Muscle of back (tissue), 13 donors: ENCODE measurements at places on chromosomes 7 and 10.

- DNase-seq, result no peak
Measured at GRCh38 chr7:103597606-103598005, 151.6 kb upstream of the SLC26A5 start.

DNA sequence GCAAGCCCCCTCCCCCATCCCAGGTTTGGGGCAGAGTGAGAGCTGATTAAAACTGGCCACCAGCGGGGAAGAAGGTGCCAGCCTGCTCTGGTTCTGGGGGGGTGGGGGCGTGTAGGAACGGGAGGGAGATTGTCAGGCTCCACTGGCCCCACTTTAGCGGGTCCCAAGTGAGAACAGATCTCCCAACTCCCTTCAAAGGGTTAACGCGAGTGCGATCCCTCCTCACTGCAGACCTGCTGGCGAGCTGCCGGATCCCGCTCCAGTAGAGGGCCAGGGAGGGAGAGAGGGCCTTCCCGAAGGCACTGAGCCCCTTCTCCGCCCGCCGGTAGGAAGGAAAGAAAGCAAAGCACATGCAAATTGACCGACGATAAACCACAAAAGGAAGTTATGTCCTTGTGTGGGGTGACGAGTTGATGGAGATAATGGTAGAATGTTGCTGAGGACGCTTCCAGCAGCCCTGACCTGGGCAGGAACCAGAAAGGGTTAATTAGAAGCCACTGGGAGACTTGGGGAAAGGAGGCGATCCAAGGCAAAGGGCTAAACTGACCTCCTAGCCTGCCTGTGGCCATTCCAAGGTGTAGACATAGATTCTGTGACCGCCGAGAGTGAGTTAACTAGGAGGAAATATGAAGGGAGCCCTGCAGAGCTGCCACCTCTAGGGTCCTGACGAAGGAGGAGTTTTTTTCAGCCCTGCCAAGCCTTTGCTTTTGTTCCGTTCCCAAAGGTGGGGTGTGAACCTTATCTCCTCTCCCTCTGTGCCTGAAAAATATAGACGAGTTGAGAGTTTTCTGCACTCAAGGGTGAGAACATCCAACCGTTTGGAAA, 1.5 kb downstream of the NRG3 start:
- peak; percentile 15 for DNase-seq

- no peak for DNase-seq
Measured at GRCh38 chr7:157832006-157832405, 495.2 kb downstream of the DNAJB6 start.

DNA sequence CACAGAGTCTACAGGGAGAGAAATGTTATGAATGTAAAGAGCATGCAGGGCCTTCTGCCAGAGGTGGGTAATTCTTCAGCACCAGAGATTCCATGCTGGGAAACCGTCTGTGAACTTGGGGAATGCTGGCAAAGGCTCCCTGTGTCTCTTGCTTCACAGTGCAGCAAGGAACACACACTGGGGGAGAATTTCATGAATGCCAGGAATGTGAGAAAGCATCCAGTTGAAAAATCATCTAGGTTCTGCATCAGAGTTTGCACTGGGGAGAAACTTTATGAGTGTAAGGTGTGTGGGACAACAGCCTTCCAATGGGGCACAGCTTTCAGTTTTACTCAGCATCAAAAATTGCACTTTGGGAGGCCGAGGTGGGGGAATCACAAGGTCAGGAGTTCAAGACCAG, 224.3 kb upstream of the IGFBP3 start:
- peak; percentile 99 for DNase-seq

GRCh38 chr10:28797904-28798371, 120.6 kb downstream of the BAMBI start:
- no peak for DNase-seq

GRCh38 chr10:100184840-100185239, 989 bp downstream of the ERLIN1 start:
- no peak for DNase-seq

GRCh38 chr7:90756366-90756765, 160.2 kb downstream of the CDK14 start:
- DNase-seq, result no peak

DNA sequence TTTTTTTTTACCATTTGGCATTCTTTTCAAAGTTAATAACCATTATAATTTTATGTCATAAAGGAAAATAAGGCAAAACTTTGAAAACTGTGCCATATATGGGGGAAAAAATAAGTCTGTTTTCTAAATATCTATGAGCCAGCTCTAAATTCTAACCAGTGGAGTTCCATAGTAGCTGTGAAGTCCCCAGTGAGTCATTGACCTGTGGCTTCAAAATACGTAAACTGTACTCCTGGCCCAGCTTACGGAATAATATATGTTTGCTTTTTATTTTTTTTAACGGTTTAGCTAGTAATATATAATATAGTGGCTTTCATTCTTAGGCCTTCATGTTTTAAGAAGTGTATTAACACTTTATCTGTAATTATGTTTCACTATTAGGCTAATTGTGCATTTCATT, 20.5 kb downstream of the ZRANB1 start:
- DNase-seq, result no peak

DNA sequence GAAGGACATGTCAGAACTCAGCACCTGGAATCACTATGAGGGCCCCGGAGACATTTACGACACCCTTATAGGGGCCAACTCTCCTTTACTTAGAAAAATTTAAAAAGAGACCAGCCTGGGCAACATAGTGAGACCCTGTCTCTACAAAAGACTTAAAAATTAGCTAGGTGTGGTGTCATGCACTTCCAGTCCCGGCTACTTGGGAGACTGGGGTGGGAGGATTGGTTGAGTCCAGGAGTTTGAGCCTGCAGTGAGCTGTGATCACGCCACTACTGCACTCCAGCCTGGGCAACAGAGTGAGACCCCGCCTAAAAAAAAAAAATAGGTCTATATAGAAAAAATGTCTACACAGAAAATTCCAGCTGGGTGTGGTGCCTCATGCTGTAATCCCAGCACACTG, 7.5 kb upstream of the CYTH3 start:
- no peak for DNase-seq

DNA sequence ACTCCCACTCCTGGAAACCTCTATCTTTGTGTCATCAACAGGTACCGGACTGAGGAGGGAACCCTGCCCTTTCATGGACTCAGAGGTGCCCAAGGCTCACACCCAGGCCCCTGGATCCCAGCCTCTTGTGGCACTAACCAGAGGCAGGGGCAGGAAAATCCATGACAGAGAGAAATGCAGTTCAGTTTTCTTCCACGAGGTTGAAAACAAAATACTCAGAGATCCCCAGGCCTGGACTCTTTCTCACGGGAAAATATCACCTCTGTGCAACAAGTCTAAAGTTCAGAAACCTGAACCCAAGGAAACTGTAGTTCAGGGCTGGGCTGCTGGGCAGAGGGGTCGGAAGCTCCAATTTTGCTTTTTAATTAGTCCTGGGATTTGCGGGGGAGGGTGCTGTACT, 21.4 kb upstream of the OPN4 start:
- no peak for DNase-seq
